ENCODE measurements at places on chromosomes 6 and 20.

GRCh38 chr20:17850684-17851026 is 117.9 kb downstream of the SNX5 start:
- DNase-seq, result no peak

- DNase-seq, result no peak
These were observed 9.0 kb downstream of the GNAS-AS1 start for GRCh38 chr20:58841539-58842264.

- DNase-seq, result no peak
These were observed 52.7 kb downstream of the PYGB start for GRCh38 chr20:25300496-25301170.

DNA sequence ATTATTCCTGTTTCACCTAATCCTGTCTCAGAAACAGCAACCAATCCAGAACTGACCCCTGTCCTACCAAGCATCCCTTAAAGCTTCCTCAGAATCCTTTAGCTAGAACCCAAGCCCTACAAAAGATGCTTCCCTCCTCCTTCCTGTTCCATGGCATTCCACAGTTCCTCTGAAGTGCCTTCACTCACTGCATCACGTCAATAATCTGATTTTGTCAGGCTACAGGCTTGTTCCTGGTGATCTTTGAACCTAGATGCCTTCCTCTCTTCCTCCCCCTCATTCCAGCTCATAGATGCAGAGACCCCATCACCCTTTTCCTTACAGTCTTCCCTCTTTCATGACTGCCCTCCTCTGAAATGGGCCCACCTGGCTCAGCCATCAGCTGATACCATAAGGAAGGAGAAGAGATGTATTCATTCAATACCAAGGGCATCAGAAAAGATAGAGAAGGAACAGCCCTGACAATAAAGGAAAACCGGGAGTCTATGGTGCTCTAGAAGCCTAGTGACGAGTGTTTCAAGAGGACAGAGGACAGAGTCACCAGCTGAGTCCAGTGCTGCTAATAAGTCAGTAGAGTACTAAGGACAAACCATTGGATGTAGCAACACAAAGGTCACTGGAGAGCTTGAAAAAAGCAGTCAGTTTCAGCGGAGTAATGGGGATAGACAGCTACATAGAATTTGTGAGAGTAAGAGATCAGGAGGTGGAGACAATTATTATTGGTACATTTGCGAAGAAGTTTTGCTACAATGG is 62.5 kb upstream of the SPDEF start:
- no peak for DNase-seq

- no peak for DNase-seq
These were observed 11.9 kb upstream of the TGM3 start for GRCh38 chr20:2283706-2284423.

GRCh38 chr20:47780720-47781389 is 4.4 kb downstream of the SULF2 start:
- no peak for DNase-seq

- no peak for DNase-seq
These were observed 35.8 kb downstream of the MEP1A start for GRCh38 chr6:46828939-46829338.

DNA sequence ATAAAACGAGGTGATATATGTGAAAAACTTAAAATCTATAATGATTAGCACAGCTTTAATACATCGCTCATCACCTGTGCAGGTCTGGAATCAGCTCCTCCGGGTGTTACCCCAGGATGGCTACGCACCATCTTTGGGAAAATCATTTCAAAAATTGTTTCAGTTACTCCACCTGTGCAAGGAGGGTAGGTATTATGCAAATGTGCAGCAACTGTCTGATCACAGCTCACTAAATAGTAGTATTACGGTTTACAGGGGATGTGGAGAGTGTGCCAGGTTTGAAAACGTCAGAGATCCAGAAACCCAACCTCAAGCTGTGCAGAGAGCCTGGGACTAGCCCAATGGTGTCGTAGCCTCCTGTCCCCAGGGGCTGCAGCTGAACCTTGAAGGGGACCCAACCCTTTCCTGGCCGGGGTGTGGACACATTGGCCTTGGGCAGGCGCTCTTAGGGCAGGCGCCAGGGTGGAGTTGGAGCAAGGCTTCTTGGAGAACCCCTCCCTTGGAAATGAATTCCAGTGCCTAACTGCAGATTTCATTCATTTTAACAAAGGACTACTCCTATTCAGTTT is 24.2 kb upstream of the SGK1 start:
- DNase-seq, result no peak

- no peak for DNase-seq
These were observed 6.0 kb upstream of the PTPRA start for GRCh38 chr20:2867081-2867864.

- DNase-seq, result no peak
These were observed 155.9 kb downstream of the TAF4 start for GRCh38 chr20:61909821-61910220.

DNA sequence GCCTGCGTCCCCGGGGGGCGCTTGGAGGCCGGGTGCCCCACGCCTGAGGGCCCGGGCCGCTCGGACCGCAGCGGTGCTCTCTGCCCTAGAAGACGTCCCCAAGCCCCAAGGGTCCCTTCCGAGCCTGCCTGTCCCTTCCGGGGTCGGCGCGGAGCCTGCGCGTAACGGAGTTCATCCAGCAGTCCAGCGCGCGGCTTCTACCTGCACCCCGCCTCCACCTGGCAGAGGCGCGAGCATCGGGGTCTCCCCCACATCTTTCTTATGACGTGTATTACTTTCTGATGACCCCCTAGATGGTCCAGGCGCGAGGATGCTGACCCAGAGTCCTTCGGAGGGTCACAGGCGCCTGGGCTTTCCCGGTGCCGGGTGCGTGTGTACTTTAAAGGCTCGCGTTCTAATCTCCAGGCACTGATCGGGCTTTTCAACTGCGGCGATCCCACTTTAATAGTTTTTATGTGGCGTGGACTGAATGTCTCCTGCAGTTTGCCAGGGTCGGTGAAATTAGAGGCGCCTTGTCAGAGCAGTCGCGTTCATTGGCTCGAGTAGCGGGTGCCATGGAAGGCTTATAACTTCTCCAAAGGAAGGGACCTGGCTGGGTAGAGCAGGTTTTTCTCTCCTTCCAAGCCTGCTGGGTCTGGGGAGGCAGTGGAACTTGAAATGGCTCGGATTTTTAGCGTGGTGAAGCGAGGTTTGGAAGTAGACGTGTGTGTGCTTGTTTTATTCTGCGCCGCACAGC is 912 bp downstream of the EYA4 start:
- no peak for DNase-seq

DNA sequence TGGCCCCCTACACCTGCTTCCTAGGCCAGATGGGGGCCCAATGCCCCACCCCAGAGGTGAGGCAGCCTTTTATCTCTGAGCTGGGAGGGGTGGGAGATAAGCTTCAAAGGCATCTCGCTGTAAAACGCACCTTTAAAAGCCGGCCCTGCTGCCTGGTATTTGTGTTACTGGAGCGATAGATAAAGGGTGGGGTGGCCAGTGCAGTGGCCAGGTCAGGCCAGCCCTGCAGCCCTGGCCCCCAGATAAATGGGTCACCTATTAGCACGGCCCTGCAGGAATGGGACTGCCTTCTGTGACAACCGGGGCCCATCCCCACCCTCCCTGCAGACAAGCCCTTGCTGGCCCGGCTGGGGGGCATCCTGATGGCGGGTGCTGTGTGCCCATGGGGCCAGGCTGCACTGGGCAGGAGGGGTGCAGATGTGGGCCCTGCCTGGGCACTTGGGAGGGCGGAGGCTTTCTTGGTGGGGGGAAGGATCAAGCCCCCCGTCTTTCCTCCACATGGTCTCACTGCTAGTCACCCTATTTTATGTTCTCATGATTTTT is 3.0 kb upstream of the RBBP8NL start:
- DNase-seq, result no peak

Data from NCI-H524 treated with DMSO at 0.1 percent for 48 hours (cell line).